Activated CD4-positive, alpha-beta T cell treated with anti-CD3 and anti-CD28 coated beads for 48 hours (primary cell): ENCODE measurements at places on chromosomes 7 and 10.

DNA sequence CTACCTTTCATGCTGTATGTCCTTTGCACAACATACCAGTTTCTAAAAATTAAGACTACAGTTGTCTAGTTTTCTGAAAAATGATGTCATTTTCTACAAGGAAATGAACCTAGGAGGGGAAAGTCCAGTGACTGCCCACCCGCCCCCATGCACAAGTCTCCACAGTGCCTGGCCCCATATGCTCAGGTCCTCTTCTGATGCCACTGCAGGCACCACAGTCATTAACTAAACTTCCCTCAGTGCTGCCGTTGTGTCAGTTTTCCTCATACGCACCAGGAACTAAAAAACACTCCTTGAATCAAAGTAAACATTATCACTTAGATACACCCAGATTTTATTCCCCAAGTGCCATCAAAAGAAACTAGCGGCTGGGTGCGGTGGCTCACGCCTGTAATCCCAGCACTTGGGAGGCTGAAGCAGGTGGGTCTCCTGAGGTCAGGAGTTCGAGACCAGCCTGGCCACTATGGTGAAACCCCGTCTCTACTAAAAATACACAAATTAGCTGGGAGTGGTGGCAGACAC is 6.9 kb upstream of the TNS3 start:
- no peak for DNase-seq

DNA sequence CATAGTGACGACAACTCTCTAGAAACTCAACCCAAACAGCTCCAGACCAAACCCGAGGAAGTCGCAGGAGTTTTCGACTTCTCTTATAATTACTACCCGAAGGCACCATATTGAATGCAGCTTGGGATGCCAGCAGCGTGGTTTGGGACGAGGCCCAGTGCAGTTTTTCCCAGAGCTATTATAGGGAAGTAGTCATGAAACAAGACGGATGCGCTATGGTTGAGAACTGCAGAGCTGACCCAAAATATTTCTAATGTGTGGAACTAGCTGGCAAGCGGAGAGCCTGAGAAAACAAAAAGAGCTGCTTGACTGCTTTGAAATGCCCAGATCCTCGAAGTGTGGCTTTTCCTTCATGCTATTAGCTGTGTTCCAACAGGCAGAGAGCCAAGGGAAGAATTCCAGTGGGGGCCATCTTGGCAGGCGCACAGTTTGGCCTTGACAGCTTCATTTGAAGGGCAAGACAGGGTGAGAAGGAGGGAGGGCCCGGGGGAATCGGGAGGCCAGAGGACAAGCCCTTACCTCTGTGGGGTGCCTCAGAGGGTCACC is 122.7 kb downstream of the CUL2 start:
- DNase-seq, result no peak

- no peak for DNase-seq
These were observed 704.9 kb upstream of the AUTS2 start for GRCh38 chr7:68893411-68893810.

- DNase-seq, result no peak
These were observed 21.0 kb downstream of the COBL start for GRCh38 chr7:51295440-51296245.

- no peak for DNase-seq
These were observed 116.2 kb downstream of the GLCCI1 start for GRCh38 chr7:8084836-8085235.

GRCh38 chr10:17410907-17411306 is 43.5 kb downstream of the ST8SIA6 start:
- no peak for DNase-seq

- DNase-seq, result no peak
These were observed 98.9 kb downstream of the LHPP start for GRCh38 chr10:124560377-124561105.

DNA sequence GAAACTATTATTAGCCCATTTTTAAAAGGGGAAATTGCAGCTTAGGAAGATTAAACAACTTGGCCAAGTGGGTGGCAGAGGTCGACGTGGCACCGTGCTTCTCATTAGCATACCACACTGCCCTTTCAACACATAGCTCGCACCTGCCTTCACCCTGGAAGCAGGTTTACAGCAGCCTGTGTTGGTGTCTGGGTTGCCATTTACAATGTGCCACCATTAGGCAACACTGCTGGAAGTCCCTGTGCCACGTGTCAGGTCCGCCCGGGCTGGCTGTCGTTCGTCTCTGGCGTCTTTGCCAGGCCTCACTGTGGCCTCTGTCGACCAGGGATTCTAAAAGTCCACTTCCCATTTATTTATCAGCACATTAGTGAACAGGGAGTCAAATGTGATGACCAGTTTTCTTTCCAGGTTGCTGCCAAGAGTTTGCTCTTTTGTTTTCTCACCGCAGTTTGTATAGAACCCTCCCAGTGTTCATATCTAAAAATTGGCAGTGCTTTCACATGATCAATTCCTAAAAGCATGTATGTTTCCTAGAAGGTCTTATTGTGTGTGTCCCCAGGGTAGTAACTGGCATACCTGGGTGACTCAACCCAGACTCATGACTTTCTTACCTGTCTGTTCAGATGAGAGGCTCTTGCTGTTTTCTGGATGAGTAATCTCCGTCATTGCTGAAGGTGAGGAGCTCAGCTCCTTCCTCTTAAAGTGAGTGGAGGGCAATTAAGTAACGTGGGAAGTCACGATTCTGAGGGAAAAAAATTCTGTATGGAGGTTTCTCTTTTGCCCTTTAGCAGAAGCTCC is 9.2 kb downstream of the INSIG1 start:
- DNase-seq, result no peak

GRCh38 chr7:34237493-34237849 is 332.1 kb downstream of the BMPER start:
- DNase-seq, result no peak

- DNase-seq, result no peak
These were observed 19.1 kb downstream of the AUTS2 start for GRCh38 chr7:69617364-69617763.

DNA sequence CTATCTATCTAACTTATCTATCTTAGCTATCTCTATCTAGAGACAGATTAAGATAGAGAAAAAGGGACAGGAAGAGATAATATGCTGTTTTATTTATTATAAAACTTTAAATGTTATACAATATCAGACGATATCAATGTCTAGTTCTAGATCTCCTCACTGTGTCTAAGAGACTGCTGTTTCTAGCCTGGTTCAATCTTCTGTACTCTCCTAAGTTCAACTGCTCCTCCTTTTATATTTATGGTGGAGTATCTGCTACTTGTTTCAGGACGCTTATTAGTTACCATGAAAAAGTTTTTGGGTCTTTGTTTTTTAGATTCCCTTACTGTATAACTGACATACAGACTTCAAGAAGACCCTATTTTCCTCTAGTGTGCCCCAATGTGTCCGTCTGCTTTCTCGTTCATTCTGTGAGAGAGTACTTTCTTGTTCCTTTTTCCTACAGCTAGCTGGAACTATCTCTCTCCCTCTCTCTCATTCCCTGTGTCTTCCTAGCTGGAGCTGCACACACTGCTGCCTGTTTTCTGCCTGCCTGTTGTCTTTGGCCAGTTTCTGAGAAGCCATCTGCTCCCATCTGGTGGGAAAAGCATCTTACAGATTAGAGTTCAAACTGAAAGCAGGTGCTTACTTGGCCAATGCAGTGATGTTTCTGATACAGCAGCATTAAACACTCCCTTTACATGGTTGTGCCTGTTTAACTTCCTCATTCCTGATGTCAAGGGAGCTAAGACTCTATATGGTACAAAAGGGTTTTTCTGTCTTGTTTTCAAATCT is 49.4 kb upstream of the ARL4A start:
- no peak for DNase-seq

DNA sequence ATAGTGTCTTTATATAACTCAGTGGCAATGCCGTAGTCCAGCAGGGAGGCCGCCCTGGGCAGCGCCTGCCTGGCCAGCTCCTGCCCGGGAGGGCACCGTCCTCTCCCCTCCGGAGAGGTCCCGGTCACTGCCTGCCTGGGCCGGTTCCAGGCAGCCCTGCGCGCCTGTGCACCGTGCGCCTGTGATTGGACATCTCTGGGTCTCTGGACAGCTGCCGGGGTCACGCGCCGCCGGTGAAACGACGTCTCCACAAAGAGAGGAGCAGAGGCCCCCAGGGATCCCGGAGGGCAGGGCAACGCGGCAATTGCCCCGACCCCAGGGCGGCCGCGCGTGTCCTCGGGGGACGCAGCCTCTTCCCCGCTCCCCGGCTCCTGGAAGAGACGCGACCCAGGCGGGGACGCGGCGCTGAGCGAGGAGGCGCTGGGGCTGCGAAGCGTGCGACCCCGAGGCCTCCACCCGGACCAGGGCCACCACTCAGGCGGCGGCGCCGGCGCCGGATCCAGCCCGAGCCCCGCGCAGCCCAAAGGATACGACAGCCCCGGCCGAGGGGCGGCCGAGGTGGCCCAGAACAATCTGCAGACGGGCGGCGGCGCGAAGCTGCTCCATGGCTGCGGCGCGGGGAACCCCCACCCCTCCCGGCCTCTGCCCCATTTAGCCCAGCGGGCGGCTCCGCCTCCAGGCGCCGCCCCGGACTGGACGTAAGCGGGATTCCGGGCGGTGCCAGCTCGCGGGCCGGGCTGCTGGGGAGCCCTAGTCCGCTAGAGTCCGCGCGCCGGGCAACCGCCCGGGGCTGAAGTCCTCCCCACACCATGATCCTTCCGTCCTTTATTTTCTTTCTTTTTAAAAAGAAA is at the start of gene PHYH:
Gene PHYH, minus strand, starts transcription at position 628 of the 851 bp plus-strand sequence. Its CDS starts 22 bp downstream, at position 606.
- peak; percentile 81 for DNase-seq

DNA sequence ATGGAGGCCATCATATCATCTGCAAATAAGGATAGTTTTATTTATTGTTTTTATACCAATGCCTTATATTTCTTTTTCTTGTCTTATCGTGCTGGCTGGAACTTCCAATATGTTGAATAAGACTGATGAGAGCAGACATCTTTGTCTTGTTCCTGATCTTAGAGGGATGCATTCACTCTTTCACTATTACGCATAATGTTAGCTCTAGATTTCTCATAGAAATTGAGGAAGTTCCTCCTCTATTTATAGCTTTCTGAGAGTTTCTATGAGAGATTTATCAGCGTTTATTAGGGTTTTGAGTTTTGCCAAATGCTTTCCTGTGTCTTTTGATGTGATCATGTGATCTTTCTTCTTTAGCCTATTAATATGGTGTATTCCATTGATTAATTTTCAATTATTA is 49.3 kb downstream of the COL28A1 start:
- no peak for DNase-seq

- no peak for DNase-seq
These were observed 51.6 kb upstream of the FHIP2A start for GRCh38 chr10:114770009-114770408.

DNA sequence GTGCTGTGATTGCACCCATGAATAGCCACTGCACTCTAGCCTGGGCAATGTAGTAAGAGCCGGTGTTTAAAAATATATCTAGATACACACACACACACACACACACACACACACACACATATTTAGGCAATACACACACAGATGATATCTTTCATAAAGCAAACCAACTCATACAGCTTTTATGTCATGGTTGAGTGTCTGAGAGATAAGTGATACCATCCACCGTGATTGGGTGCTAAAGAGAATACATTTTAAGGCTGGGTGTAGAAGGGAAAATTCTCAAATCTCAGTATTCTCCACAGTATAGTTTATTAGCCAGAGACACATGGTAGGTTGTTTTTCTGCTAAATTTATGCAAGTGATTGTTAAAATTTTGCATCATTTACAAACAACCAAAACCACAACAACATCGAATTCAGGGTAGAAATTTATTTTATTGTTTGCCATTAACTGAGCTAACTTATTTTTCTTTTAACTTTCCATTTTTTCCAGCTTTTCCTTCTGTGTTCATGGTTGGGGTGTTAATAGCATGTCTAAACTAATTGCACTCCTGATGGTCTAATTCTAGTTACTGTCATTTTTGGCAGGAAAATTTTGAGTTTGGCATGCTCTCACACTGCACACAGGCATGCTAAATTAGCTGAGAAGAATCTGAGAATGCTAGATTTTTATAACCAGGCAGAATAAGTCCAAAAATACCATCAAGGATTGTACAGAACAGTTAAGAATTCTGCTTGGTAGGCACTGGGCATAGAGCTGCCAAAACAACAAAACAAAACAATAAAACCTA is 57.9 kb upstream of the SYPL1 start:
- no peak for DNase-seq

GRCh38 chr10:17793823-17794644 is 15.1 kb upstream of the MRC1 start:
- DNase-seq, result no peak

DNA sequence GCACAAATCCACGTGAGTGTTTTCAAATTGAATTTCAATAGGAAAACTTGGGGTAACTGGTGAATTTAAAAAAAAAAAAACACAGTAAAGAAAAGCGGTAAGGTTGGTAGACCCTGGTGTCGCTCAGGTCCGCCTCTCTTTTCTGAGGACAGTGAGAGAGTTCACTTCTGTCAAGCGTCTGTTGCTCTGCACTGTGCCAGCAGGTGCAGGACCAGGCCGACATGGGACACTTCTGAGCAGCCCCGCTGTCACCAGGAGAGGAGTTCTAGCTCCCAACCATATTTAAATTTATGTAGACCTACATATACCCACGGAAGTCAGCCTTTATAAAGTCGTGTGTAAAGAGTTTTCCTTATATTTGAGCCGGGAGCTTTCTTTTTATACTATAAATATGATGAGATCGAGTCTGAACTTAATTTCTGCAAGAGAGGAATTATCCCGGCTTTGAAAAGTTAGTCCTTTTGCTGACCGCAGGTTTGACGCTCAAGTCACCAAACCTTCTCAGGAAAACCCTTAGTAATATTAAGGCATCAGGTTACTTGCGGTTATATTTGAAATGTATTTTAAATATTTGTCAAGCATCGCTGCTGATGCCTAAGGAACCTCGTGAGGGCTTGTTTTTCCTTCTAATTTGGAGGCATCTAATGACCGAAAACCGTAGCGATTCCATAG is 531 bp downstream of the IKZF1 start:
- DNase-seq, result peak; percentile 75

DNA sequence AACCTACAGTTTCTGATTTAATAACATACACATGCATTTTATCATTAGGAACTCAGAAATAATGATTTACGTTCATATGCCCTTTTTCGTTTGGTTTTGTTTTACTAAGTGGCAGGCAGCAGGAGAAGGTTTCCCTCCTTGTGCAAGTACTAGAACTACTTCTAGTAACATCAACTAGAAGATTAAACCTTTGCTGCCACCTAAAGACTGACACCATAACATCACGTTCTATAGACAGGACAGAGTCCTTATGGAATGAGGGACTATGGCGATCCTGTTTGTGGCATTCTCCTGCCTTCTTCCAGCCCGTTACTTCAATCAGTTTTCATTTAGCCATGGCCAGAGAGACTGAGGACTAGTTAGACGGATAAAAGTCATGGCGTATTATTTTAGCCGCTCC is 53.2 kb downstream of the GAD2 start:
- DNase-seq, result no peak

GRCh38 chr7:6652446-6653011 is 15.4 kb downstream of the ZNF316 start:
- DNase-seq, result no peak

GRCh38 chr7:109898-110556 is 82.3 kb upstream of the FAM20C start:
- DNase-seq, result no peak

DNA sequence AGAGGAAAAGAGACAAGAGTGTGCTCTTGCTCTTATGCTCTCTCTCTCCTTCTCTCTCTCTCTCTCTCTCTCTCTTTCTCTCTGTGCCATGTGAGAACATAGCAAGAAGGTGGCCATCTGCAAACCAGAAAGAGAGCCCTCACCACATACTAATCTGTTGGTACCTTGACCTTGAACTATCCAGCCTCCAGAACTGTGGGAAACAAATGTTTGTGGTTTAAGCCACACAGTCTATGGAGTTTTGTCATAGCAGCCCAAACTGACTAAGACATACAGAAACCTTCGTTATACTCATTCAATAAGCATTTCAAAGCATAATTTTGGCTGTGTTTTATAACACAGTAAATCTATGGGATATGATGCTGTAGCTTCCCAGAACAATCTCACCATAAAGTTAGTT is 56.4 kb upstream of the PLPP4 start:
- DNase-seq, result no peak

GRCh38 chr10:16993186-16993585 is 136.4 kb downstream of the CUBN start:
- DNase-seq, result no peak
